ENCODE measurements at places on chromosomes 12 and 14. TPM values are rescaled to one million over a fixed set of nuclear protein-coding genes. Genes with fewer than 3 reads are reported as not detected.

TRAF3 gene
- 15.7 TPM for total RNA-seq

DNA sequence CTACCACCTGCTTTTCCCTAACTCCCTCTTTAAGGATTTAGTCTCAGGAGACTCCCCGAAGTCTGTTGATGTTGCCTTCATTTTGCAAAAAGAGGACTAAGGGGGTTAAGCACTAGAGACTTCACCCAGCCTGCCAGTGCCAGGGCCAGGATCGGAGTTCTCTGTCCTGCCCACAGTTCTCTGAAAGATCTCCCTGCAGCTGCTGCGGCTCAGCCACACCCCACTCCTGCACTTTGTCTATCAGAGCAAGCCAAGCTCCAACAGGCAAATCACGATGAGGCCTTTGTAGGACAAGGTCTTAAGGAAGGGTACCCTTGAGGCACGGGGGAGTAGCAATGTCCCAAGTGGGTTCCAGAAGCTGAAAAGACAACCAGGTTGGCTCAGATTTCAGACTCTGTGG, 148.8 kb upstream of the EGLN3 start:
- DNase-seq = no peak

- DNase-seq = no peak
Observed at GRCh38 chr14:89544636-89545301, 127.7 kb upstream of the FOXN3 start.

DNA sequence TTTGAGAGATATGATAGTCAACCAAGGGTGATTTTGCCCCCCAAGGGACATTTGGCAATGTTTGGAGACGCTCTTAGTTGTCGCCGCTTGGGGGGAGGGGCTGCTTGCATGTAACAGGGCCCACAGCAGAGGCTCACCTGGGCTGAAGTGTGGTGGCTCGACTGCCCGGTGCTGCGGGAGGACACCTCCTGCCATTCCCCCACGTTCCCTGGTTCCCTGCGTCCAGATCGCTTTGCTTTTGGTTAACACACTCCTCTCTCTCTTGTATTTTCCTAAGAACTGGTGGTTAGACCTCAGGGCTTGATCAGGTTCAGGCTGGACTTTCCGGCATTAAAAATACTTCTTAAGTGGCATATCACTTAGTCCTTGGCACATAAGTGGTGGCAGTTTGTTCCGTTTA, 18.9 kb downstream of the PPP2R5C start:
- DNase-seq = no peak

DNA sequence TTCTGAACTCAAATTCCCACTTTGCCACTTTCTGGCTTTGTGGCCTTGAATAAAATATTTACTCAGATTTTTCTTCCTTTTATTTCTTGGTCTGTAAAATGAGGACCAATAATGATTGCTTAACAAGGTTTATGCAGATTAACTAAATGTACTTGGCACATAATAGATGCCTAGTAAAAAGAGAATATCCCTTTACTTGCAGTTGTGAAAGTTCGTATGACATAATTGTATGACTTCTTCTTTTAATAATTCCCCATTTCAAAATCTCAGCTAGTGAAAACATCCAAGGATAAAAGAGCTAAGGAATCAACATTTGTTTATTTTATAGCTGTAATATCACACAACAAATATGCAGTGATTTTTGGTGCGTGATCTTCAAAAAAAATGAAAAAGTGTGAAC, 215.6 kb upstream of the ATP2B1 start:
- no peak for DNase-seq

DNA sequence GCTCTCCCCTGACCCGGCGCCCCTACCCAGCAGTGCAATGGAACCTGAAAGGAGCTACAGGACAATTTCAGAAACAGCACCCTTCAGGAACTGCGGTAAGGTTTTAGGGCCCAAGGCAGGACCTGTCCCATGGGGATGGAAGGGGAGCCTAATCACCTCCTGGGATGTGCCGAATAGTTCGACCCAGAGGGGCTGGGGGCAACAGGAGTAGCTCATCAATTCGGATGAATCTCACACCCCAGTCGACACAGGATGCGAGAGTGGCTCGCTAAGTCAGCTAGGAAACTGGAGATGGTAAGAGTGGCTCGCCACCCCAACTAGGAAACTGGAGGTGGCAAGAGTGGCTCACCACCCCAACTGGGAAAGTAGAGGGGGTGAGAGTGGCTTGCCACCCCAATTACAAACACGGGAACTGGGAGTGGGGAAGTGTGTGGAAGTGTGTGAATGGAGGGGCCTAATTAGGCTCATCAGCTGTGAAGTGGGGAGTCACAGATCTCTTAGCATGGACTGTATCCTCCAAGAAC, 57.1 kb downstream of the DHRS2 start:
- DNase-seq = no peak

- no peak for DNase-seq
Observed at GRCh38 chr14:73976125-73976524, 26.0 kb downstream of the COQ6 start.

FGF23 gene
- not detected for total RNA-seq

MORN3 gene
- 2.0 TPM for total RNA-seq

GRCh38 chr14:67882986-67883555, 63.5 kb downstream of the RAD51B start:
- DNase-seq = no peak

NRXN3 gene
- 2.9 TPM for total RNA-seq

DDX23 gene
- 76.0 TPM for total RNA-seq

PLXNC1 gene
- 7.5 TPM for total RNA-seq

TAS2R20 gene
- total RNA-seq = 5.6 TPM

GRCh38 chr14:61588419-61588901, 106.9 kb upstream of the HIF1A start:
- no peak for DNase-seq

DNA sequence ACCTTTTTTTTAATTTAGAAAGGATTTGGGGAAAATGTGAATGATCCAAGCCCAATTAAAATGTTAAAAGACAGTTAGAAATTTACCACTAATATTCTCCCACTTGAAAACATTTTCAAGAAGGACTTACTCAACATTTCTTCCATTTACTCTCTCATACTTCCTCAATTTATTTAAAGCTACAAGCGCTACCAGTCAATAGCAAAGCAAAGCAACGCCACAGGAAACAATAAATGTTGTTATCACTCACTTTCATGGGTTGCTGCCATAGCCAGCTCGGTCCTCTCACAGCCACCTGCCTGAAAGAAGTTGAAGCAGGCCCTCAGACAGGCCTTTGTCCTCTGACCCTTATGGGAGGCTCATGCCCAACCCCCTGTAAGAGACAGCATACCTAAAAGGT, 6.0 kb upstream of the SOS2 start:
- DNase-seq = no peak

- no peak for DNase-seq
Observed at GRCh38 chr12:47551426-47551851, 154.4 kb downstream of the RPAP3 start.

USP44 gene
- total RNA-seq = 3.9 TPM

Data from breast epithelium (tissue), 4 donors.